Fibroblast of skin of right biceps (primary cell): ENCODE measurements at places on chromosomes 16 and 17.

DNA sequence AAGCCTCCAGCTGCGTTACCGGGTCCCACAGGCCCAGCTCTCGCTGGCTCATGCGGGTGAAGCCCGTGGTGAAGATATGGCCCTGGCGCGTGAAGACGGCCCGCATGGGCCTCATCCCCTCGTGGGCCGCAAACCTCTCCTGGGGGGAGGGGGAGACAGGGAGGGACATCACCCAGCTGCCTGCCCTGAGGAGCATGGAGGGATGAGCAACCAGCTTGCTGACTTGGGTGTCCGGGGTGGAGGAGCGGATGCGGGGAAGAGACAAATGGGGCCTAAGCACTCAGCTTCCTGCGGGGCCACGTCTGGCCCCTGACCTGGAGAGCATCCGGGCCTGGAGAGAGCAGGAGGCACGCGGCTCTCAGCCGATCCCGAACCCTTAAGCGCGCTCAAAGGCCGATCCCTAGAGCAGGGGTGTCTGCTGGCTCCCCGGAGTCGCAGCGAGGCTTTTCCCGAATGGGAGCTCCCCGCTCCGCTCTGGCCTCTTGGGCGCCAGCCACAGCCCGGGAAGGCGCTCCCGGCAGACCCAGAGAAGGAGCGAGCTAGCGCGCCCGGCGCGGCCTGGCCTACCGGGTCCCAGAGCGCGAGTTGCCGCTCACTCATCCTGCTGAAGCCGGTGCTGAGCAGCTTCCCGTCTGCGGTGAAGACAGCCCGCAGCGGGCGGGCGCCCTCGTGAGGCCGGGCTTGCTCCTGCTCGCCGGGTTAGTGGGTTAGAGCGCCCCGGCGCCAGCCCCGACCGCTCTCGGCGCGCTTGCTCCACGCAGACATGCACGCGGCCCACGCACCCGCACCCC, 5.0 kb downstream of the CORO6 start:
- DNase-seq, result peak; percentile 81

- peak; percentile 26 for DNase-seq
Observed at GRCh38 chr17:72516772-72517399, 396.1 kb downstream of the SOX9 start.

- DNase-seq, result no peak
Observed at GRCh38 chr16:17526956-17527937, 56.5 kb upstream of the XYLT1 start.

DNA sequence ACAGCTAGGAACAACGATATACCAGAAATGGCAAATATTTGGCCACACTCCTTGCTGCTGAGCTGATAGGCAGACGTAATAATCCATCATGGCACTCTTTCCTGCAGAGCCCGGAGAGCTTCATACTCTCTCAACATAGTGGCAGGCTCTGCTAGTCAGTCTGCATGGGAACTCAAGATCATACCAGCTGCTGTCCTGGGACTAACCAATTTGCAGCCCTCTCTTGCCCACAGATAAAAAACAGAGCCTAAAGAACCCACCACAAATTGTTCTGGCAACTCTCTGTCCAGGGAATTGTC, 13.5 kb downstream of the GSDMB start:
- DNase-seq, result no peak

DNA sequence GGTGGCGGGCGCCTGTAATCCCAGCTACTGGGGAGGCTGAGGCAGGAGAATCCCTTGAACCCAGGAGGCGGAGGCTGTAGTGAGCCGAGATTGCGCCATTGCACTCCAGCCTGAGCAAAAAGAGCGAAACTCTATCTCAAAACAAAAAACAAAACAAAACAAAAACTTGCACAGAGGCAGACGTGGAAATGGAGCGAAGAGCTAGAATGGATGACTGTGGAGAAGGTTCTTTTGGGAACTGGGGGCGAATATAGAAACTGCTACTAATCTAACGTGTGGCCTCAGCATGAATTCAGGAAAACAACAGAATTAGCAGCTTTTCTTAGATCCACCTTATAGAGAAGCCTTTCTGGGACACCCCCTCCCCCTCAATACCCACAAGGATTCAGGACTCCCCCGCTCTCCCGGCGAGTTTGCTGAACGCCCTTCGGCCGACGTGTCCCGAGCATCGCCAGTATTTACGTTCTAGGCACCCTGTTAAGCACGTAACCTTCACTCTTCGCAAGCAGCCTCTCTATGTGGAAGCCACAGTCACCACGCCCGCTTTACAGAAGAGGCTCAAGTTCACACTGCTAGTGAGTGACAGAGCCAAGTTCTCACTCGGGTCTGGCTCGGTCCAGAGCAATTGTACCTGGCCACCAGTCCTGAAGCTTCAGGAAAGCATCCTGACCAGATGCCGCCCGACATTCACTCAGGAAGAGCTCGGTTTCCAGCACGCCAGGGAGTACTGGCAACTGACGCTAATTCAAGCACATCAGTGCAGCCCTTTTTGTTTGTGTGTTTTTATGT, 13.3 kb upstream of the ABR start:
- DNase-seq, result no peak

- no peak for DNase-seq
Observed at GRCh38 chr16:14672403-14672971, 21.6 kb downstream of the PLA2G10 start.

- no peak for DNase-seq
Observed at GRCh38 chr16:78363843-78364555, 264.5 kb downstream of the WWOX start.

GRCh38 chr17:83122834-83123233, 43.4 kb downstream of the METRNL start:
- no peak for DNase-seq

DNA sequence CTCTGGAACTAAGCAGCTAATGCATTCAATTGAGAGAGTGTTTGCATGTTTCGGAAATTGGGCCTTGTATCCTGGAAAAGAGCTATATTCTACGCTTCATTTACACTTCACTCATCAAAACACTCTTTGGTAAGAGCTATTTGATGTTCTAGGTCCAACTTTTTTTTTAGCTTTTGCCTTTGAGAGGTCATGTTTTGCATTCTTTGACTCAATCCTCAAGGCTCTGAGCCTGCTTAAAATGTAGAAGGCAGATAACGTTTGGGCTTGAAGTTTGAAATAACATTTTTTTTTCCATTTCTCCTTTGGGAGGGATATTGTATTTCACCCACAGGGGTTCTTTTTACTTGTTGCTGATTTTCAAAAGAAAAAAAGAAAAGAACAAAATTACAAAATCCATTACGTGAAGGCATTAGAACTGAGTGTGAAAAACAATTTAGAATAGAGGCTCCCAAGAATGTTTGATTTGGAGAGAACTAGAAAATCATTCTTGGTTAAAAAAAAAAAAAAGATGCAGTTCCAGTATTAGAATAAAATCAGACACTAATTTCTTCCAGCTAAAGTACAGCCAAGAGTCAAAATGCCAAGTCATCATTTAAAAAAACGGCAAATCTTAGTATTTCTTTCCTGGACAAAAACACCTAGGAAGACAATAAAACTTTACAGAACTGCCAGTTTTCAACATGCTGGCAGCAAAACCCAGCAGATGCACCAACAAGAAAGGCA, 268.5 kb downstream of the GRIN2A start:
- DNase-seq, result no peak

GRCh38 chr17:58626905-58627304, 64.9 kb downstream of the TEX14 start:
- no peak for DNase-seq

DNA sequence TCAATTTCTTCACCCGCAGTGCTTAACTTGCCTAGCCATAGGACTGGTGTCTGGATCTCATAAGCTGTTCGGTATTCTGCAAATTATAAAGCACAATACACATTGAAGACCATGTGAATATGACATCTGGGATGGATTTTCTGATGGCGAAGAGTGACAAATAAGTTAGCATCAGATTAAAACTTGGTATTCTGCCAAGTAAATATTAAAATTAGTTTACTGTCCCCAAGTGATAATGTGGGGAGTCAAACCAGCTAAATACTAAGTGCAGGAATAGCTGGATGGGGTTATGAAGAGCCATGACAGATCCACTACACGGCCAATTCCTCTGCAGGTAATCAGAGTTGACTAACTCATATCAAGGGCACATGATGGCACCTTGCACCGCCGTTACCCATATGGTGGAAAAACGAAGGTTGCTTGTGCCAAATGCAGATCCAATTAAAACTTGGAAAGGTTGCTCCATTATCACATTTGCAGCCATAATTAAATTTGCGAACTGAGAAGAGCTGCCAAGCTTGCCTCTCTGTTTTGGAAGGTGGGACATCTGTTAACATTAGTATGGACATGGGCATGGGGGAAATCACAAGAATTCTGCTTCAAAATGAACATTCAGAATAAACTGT, 114.9 kb upstream of the TOM1L1 start:
- no peak for DNase-seq

GRCh38 chr16:17437127-17437720, 33.5 kb downstream of the XYLT1 start:
- no peak for DNase-seq

DNA sequence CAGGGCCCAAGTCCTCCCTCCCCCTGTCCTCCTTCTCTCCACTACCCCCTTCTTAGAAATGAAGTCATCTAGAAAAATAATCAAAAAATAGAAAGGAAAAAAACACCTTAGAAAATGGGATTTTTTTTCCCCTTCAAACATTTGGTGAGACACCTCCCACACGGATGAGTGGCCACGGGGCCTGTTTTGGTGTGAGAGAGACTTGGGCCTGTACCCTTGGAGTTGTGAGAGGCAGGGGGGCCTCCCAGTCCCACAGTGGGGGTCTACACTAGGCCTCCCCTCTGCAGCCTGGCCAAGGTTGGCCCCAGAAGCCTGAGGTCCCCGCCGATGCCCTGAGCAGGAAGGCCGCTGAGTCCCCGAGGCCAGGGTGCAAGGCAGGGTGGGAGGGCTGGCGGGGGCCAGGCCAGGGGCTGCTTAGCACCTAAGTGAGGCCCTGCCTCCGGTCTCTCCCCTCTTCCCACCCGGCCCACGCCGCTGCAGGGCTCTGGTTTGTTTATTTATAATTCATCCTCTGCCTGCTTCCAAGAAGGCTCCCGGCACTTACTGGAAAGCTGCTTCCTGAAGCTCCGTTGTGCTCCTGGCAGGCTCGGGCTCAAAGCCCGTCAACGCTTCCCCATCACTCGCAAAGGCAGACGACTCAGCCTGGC, 26.4 kb downstream of the NPTX1 start:
- DNase-seq, result no peak

DNA sequence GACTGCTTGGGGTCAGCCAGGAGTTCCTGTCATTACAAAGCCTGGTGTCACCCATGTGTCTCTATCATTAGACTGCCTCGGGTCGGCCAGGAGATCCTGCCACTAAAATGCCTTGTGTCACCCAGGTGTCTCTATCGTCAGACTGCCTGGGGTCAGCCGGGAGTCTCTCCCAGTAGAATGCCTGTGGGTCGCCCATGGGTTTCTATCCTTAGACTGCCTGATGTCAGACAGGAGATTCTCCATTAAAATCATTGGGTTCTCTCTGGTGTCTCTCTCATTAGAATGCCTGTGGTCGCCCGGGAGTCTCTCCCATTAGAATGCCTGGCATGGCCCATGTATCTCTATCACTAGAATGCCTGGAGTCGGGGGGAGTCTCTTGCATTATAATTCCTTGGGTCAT, 2231.0 kb downstream of the TP53TG3F start:
- no peak for DNase-seq

- no peak for DNase-seq
Observed at GRCh38 chr17:81130385-81131361, 34.6 kb upstream of the PVALEF start.

- DNase-seq, result no peak
Observed at GRCh38 chr17:78395155-78395554, 16.7 kb downstream of the PGS1 start.

DNA sequence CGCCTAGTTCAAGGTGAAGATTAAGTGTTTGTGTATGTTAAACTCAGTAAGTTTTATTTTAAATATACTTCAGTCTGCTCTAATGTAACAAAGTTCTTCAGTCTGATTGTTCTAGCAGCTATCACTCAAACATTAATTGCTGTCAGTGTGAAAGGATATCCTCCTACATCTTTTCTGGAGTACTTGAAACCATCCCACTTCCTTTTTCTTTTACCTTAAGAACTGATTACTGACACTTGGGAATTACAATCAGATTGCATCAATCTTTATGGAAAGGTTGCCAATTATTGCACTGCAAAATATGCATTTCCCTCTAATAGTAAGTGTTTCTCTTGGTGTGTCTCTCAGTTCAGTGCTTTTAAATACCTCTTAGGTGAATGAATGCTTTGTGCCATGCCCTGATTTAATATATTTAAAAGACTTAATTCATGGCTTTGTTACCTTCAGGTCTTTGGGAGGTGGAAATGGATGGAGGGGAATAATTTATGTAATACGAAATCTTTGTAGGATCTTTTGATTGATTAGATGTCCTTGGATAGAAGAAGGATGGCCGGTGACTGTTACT, 16.6 kb downstream of the MRTFB start:
- peak; percentile 14 for DNase-seq

GRCh38 chr17:6241381-6241780, 171.2 kb downstream of the WSCD1 start:
- no peak for DNase-seq
